ENCODE measurements at places on chromosomes 2 and 18. TPM values are rescaled to one million over a fixed set of nuclear protein-coding genes. Genes with fewer than 3 reads are reported as not detected.

The SERPINB10 gene
- total RNA-seq, result not detected

The LIMS4 gene
- not detected for total RNA-seq

The MC4R gene
- not detected for total RNA-seq

The TMEM37 gene
- 0.61 TPM for total RNA-seq

The FRZB gene
- total RNA-seq, result 0.21 TPM

All from Calu3 (cell line).